ENCODE measurements at places on chromosomes 12 and 14.
A peak's percentile ranks its signal among the peaks of the same experiment; 100 is the strongest.

DNA sequence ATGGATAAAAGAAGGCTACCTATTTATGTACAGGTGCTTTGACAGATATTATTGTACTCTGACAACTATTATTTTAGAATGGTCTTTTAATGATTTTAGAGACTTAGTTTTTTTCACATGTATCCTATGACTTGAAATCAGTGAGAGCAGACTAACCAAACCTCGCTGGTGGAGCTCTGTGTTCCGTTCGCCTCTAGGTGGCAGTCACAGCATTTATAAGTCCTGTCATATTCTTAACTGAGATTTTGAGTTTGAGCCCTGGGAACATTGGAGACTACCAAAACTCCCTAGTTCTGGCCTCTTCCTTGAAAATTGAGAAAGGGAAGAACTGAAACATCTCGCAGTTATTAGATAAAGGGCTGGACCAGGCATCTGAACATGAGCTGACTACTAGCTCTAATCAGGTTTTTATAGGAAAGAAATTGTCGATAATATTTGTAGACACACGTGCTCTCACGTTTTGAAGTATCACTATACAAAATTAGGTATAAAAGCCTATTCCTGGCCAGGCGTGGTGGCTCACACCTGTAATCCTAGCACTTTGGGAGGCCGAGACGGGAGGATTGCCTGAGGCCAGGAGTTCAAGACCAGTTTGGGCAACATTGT lies 48.3 kb downstream of the TTLL5 start:
- DNase-seq, result peak; percentile 80

DNA sequence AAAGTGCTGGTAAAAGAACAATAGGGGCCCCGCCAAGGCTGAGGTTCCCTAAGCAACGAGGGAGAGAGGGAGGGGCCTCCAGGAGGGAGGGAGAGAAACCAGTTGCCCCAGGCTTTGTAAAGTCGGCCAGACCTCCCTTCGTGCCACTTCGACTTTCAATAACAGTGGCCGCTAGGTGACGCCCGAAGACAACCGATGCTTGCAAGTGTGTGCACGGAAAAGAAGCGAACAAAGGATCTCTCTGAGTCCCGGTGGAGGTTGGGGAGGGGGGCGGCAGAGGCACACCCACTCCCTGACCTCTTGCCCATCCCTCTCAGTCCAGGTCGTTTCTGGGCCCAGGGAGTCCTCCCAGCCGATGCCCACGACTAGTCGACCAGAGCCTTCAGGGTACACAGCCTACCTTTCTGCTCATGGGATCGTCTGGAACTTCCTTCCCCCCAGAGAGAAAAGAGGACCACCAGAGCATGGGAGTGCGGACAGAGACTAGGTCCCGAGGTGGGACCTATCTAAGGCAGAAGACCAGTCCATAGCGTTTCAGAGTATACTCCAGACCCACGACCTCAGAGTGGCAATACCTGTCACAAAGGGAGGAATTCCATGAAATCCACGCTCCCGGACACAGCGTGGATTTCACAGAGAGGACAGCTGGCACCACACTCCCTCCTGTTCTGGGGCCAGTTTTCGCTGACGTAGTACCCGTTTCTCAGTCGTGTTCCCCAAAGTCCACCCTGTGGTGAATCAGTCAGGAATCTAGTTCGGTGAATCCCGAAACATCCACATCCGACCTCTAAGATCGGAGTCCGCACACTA lies 262.7 kb upstream of the ALG10B start:
- no peak for DNase-seq

DNA sequence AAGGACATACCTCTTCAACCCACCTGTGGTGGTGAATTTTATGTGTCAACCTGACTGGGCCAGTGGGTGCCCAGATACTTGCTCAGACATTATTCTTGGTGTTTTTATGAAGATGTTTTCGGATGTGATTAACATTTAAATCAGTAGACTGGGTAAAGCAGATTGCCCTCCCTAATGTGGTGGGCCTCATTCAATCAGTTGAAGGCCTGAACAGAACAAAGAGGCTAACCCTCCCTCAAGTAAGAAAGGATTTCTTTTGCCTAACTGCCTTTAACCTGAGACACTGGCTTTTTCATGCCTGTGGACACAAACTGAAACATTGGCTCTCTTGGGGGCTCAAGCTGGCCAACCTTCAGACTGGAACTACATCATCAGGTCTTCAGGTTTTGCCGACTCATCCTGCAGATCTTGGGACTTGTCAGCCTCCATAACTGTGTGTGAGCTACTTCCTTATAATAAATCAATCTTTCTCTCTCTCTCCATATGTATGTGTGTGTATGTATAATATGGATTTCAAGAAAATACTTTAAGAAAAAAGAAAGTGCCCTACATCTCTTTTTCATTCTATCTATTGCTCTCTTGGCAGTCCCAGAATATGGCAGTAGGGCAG lies 39.4 kb downstream of the RTN1 start:
- no peak for DNase-seq

DNA sequence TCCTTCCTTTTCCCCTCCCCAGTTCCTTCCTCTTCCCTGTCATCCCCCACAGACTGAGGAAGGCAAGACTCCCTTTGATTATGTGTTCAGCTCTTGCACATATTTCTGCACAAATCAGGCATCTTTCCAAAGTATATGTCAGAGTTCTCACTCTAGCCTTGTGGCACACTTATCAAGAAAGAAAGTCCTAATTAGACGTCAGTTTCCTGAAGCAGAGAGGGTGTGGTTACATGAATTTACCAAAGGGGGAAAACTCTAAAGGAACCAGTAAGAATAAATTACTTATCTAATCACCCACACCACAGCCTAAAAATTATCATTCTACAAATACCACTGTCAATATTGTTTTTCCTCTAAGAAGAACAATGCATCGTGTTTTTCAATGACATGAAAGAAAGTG lies 120.7 kb upstream of the GRIP1 start:
- peak; percentile 50 for DNase-seq

GRCh38 chr12:124413401-124413800 lies 118.5 kb downstream of the RFLNA start:
- DNase-seq, result no peak

DNA sequence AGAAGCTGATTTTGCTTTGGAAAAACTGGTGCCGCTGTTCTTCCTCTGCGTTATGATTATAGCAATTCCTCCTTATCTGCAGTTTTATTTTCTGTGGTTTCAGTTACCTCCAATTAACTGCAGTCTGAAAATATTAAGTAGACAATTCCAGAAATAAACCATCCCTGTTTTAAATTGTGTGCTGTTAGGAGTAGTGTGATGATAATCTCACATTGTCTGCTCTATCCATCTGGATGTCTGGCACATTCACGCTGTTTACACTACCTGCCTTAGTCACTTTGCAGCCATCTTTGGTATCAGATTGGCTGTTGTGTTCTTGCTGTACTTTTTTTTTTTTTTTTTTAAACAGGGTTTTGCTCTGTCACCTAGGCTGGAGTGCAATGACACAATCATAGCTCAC lies 141.0 kb downstream of the GRIP1 start:
- DNase-seq, result no peak

DNA sequence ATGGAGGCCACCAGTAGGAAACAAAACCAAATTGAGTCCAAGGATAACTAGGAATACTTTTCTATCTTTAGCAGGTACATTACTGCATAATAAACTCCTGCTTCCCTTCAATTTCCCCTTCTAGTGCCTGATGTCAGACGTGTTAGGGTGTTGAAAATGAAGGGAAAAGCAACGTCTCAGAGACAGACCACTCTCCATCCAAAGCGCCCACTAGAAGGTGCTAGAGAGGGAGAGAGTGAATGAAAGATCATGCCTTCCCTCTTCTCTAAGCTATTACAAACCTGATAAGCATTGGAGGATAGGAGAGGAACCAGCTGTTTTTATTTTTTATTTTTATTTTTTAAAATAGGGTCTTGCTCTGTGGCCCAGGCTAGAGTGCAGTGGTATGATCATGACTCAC lies 64.1 kb downstream of the ZNF641 start:
- DNase-seq, result peak; percentile 4

- DNase-seq, result no peak
These were observed 277.6 kb downstream of the ADGRD1 start for GRCh38 chr12:131231032-131231980.

DNA sequence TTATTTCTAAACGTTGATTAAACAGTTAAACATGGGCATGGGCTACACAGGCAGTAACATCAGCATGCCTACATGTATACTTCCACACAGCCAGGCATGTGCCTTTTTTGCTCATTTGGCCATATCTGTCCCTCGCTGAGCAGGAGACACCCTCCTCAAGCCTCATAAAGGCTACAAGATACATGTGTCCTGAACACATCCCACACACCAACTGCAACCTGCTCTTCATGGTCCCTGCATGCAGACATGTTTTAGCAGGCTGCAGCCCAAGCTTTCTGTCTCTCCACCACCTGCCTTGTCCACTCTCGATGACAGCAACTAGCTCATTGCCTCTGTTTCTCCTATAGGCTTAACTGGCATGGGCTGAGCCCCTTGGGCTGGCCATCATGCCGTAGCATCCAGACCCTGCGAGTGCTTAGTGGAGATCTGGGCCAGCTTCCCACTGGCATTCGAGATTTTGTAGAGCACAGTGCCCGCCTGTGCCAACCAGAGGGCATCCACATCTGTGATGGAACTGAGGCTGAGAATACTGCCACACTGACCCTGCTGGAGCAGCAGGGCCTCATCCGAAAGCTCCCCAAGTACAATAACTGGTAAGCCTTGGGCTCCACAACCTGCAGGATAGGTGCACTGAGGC lies 2.6 kb downstream of the PCK2 start:
- no peak for DNase-seq

GRCh38 chr14:75579338-75579864 lies 981 bp downstream of the FLVCR2 start:
- DNase-seq, result peak; percentile 33

DNA sequence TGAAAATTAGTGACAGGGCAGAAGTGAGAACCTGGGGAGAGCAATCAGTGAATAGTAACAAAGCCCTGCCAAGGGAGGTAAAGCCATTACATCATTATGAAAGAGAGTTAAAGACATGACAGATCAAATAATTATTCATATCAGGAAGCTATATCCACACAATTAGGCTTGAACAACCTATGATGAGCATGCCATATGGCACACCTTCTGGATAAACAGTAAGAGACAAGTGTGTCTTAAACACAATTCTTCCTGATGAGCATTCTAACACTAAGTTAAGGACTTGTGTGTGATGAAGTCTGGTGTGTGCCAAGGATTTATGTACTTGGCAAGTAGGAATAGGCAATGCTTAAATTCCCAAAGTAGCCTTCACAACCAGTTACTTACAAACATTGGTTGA lies 76.1 kb downstream of the GALNT4 start:
- DNase-seq, result peak; percentile 76

DNA sequence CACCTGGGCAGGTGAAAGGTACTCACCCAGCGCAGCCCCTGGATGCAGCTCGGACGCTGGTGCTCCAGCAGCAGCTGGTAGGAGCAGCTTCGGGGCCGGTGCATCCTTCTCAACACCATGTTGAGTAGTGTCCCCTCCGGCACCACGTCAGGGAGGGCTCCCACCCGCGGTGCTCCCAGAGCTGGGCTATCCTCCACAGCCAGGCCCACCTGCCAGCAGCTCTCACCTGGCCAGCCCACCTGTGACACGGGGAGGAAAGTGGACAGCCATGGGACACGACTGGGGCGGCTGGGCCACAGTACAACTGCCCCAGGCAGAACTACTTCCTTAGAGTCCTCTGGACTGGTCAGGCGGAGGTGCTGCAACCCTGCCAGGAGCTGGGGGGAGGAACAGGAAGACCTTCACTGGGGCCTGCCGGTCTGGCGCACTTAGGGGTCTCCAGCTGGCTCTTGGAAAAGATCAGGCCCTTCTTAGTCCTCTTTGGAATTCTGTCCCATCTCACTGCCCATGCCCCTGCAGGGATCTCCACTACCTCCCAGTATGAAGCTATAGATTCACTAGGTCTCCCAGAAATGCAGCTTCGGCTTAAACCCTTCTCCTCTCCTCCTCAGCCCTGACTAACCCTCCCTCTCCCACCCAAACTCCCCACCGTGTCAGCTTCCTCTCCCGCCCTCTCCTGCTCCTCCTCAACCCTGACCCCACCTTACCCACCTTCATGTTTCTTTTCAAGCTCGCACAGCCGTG lies 668 bp downstream of the RAPGEF3 start:
- DNase-seq, result peak; percentile 47

- no peak for DNase-seq
These were observed 288.7 kb downstream of the RPAP3 start for GRCh38 chr12:47417121-47417520.

GRCh38 chr12:124509300-124509675 lies 58.1 kb downstream of the NCOR2 start:
- no peak for DNase-seq

DNA sequence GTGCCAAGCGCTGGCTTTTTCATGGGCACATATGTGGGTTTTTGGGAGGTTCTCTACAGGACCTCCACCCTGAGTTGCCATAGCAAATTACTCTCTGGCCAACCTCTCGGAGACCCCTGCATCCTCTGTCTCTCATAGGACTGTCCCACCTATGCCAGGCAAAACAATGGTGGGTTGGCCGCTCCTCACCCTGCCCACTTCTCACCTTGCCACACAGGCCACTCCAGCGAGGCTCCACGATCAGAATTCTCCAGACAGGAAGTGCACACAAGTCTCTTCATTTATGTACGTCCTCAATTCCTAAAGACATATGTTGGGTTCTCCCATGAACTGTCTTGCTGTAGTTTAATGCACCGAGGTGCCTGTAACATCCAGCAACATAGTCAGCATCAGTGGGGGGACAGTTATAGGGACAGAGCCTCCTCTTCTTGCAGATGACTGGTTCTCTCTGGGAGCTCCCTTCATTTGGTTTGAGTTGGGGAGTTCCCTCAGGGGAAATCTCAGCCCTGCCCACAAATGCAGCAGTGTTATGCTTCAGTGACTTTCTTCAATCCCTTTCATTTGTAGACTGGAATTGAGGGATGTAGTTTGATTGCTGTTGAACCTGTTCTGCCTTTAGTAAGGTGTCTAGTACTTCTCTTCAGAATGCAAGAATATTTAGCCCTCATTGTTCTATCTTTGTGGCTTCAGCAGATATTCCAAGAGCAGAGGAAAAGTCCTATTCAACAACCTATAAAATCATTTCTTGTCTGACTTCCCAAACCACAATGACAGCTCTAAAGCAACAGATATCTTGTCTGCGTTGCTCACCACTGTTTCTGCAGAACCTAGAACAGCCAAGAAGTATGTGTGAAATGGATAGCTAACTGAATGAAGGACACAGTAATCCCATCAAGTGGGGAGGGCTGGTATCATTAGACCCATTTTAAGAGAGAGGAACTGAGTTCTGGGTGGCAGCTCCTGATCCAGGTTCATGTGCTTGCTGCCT lies 2.8 kb upstream of the LTBP2 start:
- peak; percentile 60 for DNase-seq

GRCh38 chr12:93743229-93743998 lies 66.2 kb downstream of the CRADD start:
- DNase-seq, result no peak

- no peak for DNase-seq
These were observed 7.0 kb upstream of the TNS2 start for GRCh38 chr12:53042607-53043454.

DNA sequence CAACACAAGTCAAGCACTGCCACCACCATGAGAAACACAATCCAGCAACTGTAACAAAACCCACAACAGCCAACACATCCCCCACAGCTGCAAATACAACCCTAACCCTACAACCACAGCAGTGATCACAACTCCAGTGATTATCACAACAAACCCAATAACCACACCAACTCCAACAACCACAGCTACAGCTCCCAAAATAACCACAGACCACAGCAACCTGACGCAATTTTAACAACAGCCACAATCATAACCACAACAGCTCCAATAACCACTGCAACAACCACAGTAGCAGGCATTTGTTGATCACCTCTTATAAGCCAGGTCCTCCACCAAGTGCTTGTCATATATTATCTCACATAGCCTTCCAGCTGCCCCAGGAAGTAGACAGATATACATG lies 42.2 kb upstream of the FAM181A start:
- no peak for DNase-seq

Data from NCI-H69 (cell line).